Activated naive CD8-positive, alpha-beta T cell treated with anti-CD3 and anti-CD28 coated beads, Interleukin-2, amount 10 ng/mL, durations not matched to agents 7 days and 5 days (primary cell): ENCODE measurements at places on chromosomes 4 and X.

DNA sequence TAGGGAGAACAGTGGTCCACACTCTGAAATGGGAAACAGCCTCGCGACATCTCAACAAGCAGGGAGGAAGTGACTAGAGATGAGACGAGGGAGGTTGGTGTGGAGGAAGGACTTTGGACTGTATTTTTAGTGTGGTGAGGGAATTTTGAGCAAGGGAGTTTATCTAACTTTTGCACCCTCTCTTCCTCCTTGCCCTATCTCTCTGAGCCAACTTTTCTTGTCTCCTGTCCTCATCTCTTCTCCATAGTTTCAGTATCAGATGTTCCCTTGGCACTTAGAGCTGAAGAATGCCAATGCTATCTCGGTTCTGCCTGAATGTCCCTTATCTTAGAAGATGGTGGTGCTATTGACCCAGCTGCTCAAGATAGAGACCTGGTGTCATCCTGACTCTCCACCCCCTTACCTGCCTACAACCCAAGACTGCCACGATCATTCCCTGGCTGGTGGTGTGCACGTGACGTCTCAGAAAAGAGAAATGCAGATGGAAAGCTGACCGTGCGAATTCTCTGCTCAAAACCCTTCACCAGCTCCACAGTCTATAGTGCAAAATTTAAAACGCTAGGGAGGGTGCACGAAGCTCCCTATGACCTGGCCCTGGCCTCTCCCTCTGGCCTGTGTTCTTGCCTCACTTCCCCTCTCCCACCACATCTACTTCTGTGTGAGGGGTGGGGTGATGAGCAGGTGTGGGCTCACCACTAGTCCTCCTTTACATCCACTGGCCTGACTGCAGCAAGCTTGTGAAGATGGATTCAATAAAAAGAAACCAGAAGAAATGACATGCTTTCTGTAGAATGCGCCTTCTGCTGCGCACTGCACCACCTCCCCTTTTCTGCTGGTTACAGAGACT is 20.9 kb downstream of the MPP1 start:
- H3K36me3 ChIP-seq, result peaks cover 47% of the 10 kb centered on the region
- H3K4me3 ChIP-seq, result peak overlapping the region; percentile 69
- peak overlapping the region; percentile 83 for H3K27ac ChIP-seq
- DNase-seq, result no peak

DNA sequence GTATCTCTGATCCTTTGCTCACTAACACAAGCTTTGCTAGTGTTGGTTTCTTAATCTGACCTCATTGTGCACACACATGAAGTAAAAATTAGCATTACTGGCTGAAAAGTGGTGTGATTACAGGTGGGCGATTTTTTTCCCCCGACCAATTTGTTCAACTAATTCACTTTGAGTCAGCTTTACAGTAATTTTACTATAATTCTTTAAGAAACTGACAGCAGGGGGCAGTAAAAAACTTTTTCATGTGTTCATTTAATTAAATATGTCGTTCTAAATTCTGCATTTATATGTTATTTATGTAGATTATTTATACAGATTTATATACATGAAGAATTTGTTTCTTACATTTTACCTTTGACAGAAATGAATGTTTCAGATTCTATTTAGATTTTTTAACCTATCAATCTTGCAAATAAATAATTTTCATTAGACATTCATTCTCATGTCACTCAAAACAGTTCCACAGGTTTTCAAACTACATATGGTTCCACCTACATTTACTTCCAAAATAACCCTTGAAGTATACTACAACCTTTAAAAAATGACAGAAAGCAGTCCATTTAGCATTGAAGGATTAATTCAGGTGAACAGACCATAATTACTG is 17.5 kb downstream of the PALLD start:
- peaks cover 4% of the 10 kb centered on the region for H3K36me3 ChIP-seq
- no peak for DNase-seq
- H3K27me3 ChIP-seq, result peaks cover 4% of the 10 kb centered on the region
- no peak overlapping the region for H3K4me3 ChIP-seq
- H3K27ac ChIP-seq, result no peak overlapping the region

DNA sequence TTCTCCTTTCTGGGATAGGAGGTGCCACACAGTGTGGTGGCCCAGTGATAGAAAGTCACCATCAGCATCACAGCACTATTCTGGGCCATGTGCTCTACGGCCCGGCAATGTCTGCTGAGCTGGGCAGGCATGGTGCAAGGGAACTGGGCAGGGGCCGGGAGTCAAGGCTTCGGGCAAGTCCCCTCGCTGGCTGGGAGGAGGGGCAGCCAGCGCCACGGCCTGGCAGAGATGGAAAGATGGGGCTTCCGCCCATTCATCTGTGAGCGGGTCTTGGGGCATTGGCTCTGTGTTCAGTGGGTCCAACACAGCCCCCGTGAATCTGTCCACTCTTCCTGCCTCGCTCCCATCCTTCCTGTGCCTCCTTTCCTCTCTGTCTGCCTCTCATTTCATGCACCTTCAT is 7.1 kb upstream of the ATP2B3 start:
- H3K27me3 ChIP-seq, result no peaks in the 10 kb centered on the region
- DNase-seq, result no peak
- no peak overlapping the region for H3K4me3 ChIP-seq
- no peaks in the 10 kb centered on the region for H3K4me1 ChIP-seq
- H3K36me3 ChIP-seq, result no peaks in the 10 kb centered on the region

GRCh38 chr4:152999346-153000075 is 63.4 kb downstream of the FHDC1 start:
- H3K36me3 ChIP-seq, result no peaks in the 10 kb centered on the region
- DNase-seq, result no peak
- H3K27ac ChIP-seq, result no peak overlapping the region
- H3K27me3 ChIP-seq, result peaks cover 20% of the 10 kb centered on the region
- H3K4me3 ChIP-seq, result no peak overlapping the region
- no peaks in the 10 kb centered on the region for H3K4me1 ChIP-seq

DNA sequence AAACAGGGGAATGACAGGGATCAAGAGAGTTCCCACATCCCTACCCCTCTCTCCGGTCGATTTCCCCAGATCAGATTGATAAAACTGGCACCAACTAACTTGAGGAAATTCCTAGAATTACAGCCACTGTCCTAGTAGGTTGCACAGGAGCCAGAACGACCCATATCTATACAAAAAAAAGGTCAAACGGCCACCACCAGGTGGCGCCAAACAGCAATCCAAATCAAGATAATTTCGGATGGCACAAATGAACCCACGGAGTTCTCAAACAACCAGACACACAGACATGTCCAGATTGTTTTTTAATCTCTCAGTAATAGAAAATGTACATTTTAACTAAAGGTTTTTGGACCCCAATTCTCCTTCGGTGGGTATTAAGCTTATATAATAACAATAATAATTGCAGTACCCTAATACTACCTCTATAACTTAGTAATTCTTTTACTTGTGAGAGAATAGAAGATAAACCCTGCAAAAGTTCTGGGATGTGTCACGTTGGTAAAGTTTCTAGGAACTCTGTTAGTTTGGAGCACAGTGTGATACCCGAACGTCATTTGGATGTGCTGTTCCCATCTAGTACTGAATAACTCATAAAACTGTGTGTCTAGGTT is 212.6 kb downstream of the SPOCK3 start:
- no peak overlapping the region for H3K27ac ChIP-seq
- DNase-seq, result peak; percentile 60
- no peaks in the 10 kb centered on the region for H3K4me1 ChIP-seq

- H3K36me3 ChIP-seq, result peaks cover 3% of the 10 kb centered on the region
- DNase-seq, result no peak
- H3K27me3 ChIP-seq, result no peaks in the 10 kb centered on the region
- peak overlapping the region; percentile 50 for H3K27ac ChIP-seq
- H3K4me1 ChIP-seq, result peaks cover 34% of the 10 kb centered on the region
- H3K4me3 ChIP-seq, result peak overlapping the region; percentile 33
These were observed 4.1 kb downstream of the AFF1 start for GRCh38 chr4:86938771-86939520.

DNA sequence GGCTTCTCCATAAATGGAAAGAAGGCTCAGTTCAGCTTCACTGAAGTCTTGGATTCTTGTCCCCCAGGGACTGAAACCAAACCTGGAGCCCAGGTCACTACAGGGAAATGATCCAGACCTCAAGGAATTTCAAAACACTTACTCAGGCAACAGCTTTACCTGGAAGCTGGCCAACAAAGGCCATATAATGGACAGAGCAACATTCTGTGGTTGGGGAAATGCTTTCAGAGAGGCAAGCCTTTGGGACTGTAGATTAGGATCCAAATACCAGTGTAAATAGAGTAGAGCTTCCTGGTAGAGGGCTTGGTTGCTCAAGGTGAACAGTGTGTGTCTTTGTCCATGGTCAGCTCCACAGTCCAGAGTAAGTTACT is 57.0 kb upstream of the PROM1 start:
- no peak overlapping the region for H3K27ac ChIP-seq
- H3K4me1 ChIP-seq, result no peaks in the 10 kb centered on the region
- no peak for DNase-seq
- H3K27me3 ChIP-seq, result peaks cover 2% of the 10 kb centered on the region

DNA sequence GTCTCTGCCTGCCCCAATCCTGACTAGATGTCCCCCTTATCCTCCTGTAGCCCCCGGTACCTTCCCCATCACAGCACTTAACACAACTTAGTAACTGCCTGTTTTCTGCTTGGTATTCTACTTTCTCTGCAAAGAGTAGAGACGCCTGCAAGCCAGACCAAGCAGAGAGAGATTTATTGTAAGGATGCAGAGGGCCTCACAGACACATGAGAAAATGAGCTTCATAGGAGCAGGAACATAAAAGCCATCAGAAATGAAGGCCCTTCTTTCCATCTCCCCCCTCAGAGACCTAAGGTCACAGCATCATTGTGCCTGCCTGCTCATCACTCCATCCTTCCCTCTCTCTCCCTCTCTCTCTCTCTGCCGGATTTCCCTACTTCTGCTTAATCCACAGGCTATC is 305.7 kb upstream of the NOCT start:
- H3K27me3 ChIP-seq, result no peaks in the 10 kb centered on the region
- H3K27ac ChIP-seq, result no peak overlapping the region
- H3K4me3 ChIP-seq, result no peak overlapping the region
- no peaks in the 10 kb centered on the region for H3K36me3 ChIP-seq
- no peaks in the 10 kb centered on the region for H3K4me1 ChIP-seq

GRCh38 chrX:19515615-19516105 is 352 bp upstream of the MAP3K15 start:
- H3K27me3 ChIP-seq, result peaks cover 25% of the 10 kb centered on the region
- no peak overlapping the region for H3K27ac ChIP-seq
- H3K4me3 ChIP-seq, result peak overlapping the region; percentile 57
- peaks cover 4% of the 10 kb centered on the region for H3K4me1 ChIP-seq

DNA sequence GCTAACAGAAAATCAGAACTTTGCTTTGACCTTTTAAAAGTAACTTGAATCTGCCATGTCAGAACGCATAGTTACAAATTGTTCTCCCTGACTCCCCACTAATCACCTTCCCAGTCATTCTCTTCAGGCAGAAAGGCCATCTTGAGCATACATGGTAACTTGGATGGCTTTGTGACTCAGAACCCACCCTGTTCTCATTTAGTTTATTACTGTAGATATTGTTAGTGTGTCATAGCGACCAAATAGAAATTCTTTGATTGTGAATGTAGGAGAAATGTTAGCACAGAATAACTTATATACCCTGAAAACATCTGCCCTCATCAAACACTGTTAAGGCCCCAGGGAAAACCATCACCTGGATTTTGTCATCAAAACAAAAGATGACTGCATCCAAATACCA is 382.0 kb downstream of the MAGEB5 start:
- no peaks in the 10 kb centered on the region for H3K27me3 ChIP-seq
- no peak overlapping the region for H3K4me3 ChIP-seq
- H3K36me3 ChIP-seq, result no peaks in the 10 kb centered on the region
- H3K27ac ChIP-seq, result no peak overlapping the region
- H3K4me1 ChIP-seq, result no peaks in the 10 kb centered on the region

DNA sequence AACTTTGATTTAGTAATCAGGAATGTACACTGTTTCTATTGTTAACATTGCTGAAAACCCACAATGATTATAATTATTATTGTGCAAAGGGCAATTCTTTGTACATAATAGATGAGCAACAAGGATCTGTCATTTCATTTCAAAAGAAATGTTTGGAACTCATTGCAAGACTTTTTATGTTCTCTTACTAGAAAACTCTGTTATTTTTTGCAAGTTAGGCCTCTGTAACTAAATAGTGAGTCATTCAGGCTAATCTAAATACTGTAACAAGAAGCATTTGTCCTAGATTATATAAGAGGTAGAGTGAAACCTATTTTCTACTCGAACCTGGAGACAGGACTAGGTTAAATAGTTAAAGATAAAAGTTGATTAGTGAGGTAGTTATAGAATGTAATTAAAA is 93.2 kb upstream of the FAM47B start:
- no peaks in the 10 kb centered on the region for H3K27me3 ChIP-seq
- DNase-seq, result no peak
- no peak overlapping the region for H3K4me3 ChIP-seq
- H3K27ac ChIP-seq, result no peak overlapping the region
- no peaks in the 10 kb centered on the region for H3K4me1 ChIP-seq

GRCh38 chr4:140096921-140097320 is 57.1 kb downstream of the MAML3 start:
- peak overlapping the region; percentile 96 for H3K27ac ChIP-seq
- H3K27me3 ChIP-seq, result no peaks in the 10 kb centered on the region
- DNase-seq, result no peak
- peaks cover 75% of the 10 kb centered on the region for H3K4me1 ChIP-seq
- peak overlapping the region; percentile 87 for H3K4me3 ChIP-seq
- H3K36me3 ChIP-seq, result peaks cover 2% of the 10 kb centered on the region

- no peak overlapping the region for H3K4me3 ChIP-seq
- DNase-seq, result no peak
- H3K36me3 ChIP-seq, result peaks cover 11% of the 10 kb centered on the region
These were observed 5.8 kb downstream of the BMP2K start for GRCh38 chr4:78781924-78782323.

DNA sequence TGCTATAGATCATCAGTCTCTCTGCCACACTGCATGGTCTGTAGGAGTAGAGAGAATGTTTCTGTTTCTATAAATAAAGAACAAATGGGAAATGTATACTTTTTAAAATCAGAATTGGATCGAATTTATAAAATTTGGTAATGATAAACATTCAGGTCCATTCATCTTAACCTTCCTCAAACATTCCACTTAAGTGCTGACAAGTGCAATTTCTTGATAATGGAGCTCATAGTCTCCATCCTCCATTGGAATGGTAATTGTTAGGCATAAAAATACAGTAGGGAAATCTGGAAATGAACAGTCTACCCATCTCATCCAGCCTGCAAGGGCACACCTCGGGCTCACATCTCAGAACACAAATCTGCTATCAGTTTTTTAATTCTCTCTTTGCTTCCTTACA is 122.6 kb upstream of the PACRGL start:
- DNase-seq, result no peak
- H3K27ac ChIP-seq, result no peak overlapping the region
- H3K27me3 ChIP-seq, result no peaks in the 10 kb centered on the region
- H3K36me3 ChIP-seq, result no peaks in the 10 kb centered on the region
- no peak overlapping the region for H3K4me3 ChIP-seq

GRCh38 chr4:95610061-95610569 is 61.3 kb upstream of the UNC5C start:
- no peak overlapping the region for H3K4me3 ChIP-seq
- H3K4me1 ChIP-seq, result peaks cover 5% of the 10 kb centered on the region
- no peaks in the 10 kb centered on the region for H3K27me3 ChIP-seq
- DNase-seq, result no peak
- no peak overlapping the region for H3K27ac ChIP-seq
- no peaks in the 10 kb centered on the region for H3K36me3 ChIP-seq

- no peak overlapping the region for H3K27ac ChIP-seq
- H3K4me1 ChIP-seq, result no peaks in the 10 kb centered on the region
- H3K4me3 ChIP-seq, result no peak overlapping the region
- H3K27me3 ChIP-seq, result peaks cover 2% of the 10 kb centered on the region
- no peaks in the 10 kb centered on the region for H3K36me3 ChIP-seq
These were observed 79.4 kb upstream of the ADRA2C start for GRCh38 chr4:3686753-3687152.

GRCh38 chr4:152079543-152080293 is 318.9 kb upstream of the GATB start:
- peak overlapping the region; percentile 96 for H3K27ac ChIP-seq
- peaks cover 10% of the 10 kb centered on the region for H3K36me3 ChIP-seq
- peaks cover 28% of the 10 kb centered on the region for H3K4me1 ChIP-seq
- peak overlapping the region; percentile 65 for H3K4me3 ChIP-seq
- DNase-seq, result peak; percentile 53
